Stimulated activated CD4-positive, alpha-beta T cell treated with anti-CD3 and anti-CD28 coated beads, Interleukin-1b, Interleukin-23, amount 100 ng/mL, for 1 hour (primary cell): ENCODE measurements at places on chromosomes 12 and 14.
A peak's percentile ranks its signal among the peaks of the same experiment; 100 is the strongest.

GRCh38 chr12:107545737-107546353, 139.8 kb upstream of the PWP1 start:
- no peak for DNase-seq

GRCh38 chr12:126570566-126570965, 1505.3 kb downstream of the AACS start:
- DNase-seq = no peak

DNA sequence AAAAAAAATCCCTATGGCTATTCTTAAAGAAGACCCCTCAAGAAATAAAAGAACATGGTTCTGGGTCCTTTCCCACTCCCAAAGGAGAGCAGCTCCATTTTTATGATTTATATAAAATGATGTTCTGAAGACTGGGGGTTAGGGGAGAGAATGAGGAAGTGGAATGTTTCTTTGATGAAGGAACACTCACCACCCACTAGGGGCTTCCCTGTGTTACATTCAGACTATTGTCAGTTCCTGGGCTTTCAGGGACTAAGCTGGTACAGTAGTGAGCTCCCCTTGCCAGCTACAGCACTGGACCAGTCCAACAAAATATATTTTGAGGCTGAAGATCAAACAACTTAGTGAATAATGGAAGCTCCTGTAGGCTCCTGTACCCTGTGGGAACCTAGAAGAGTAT, 98.9 kb downstream of the HMGA2 start:
- no peak for DNase-seq

- DNase-seq = no peak
Measured at GRCh38 chr14:34334329-34334728, 127.7 kb downstream of the SPTSSA start.

- no peak for DNase-seq
Measured at GRCh38 chr14:33589334-33589733, 361.5 kb downstream of the EGLN3 start.

- DNase-seq = no peak
Measured at GRCh38 chr12:68425998-68426397, 93.8 kb upstream of the MDM1 start.

DNA sequence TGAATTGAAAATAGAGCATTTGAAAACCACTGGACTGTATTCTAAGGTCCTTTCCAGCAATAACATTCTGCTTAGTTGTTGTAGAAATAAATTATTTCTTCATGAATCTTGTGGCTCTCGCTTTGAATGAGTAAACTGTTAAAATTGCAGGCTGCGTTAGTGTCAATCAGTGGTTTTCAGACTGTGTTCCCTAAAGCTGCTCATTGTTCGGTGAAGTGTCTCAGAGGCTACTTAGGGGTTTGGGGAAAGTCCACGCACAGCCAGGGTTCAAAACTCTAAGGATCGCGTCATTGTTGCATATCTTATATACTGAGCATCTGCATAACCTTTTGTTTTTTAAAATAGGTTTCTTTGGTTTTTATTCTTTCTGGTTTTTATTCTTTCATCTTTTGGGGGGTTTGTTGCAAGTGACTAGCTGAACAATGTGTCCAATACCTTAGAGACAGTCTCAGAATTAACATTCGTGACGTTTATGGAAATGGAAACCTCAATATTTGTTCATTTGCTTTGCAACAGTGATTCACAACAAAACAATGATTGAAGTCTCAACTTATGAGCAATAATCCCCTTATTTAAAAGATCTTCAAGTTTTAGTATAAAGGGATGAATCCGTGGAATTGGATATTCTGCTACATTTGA, 108.1 kb downstream of the TTLL5 start:
- no peak for DNase-seq

- no peak for DNase-seq
Measured at GRCh38 chr14:68937471-68938270, 41.4 kb downstream of the ACTN1 start.

GRCh38 chr14:63663428-63664341, 22.0 kb upstream of the WDR89 start:
- DNase-seq = no peak

GRCh38 chr14:67705211-67705610, 3.5 kb downstream of the RDH12 start:
- no peak for DNase-seq

GRCh38 chr14:64218344-64219240, 75.6 kb downstream of the ESR2 start:
- no peak for DNase-seq

GRCh38 chr12:116876151-116876869, 4.9 kb downstream of the HRK start:
- no peak for DNase-seq

GRCh38 chr14:65239143-65239937, 137.0 kb upstream of the MAX start:
- no peak for DNase-seq

DNA sequence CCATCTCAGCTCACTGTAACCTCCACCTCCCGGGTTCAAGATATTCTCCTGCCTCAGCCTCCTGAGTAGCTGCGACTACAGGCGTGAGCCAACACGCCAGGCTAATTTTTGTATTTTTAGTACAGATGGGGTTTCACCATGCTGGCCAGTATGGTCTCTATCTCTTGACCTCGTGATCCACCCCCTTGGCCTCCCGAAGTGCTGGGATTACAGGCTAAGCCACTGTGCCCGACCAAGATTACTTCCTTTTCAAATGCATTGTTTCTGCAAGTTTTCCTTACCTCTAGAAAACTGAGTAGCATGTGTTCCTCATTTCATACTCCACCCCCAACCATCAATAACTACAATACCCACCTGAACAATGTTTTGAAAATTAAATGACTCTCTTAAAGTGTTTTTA, 13.1 kb downstream of the ARF6 start:
- no peak for DNase-seq

DNA sequence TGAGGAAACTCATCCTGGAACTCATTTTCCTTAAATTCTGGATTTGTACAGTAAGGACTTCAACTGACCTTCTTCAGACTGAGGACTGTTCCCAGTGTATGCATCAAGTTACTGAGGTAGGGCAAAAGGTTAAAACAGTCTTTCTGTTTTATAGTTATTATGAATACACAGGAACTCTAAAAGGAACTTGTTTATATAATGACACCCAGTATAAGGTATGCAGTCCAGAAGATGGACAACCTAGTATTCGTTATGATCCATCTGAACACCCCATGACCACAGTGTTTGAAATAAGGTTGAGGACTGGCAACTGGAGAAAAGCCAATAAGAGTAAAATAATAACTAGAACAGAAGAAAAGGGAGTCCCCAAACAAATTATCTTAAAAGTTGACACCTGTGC, 779.9 kb upstream of the TMEM132C start:
- no peak for DNase-seq

GRCh38 chr12:132219323-132219722, 75.1 kb downstream of the NOC4L start:
- DNase-seq = no peak

DNA sequence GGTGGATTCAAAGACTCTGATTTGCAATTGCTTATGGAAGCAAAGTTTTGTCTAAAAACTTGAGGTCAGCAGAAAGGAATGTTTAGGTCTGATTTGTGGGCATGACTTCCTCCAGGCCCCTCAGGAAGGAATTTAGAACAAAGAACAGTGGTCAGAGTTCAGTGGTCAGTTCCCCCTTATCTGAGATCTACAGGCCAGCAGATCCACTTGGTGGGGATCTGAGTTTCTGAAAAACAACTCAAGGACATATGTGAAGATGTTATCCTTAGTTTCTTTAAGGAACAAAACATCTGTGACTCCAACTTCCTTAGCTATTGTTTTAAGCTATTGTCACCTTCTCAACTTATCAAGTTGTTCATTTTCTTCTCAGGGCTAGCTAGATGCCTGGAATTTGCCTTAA, 28.0 kb upstream of the NAA30 start:
- DNase-seq = no peak

- no peak for DNase-seq
Measured at GRCh38 chr12:18853570-18854366, 115.8 kb downstream of the CAPZA3 start.

DNA sequence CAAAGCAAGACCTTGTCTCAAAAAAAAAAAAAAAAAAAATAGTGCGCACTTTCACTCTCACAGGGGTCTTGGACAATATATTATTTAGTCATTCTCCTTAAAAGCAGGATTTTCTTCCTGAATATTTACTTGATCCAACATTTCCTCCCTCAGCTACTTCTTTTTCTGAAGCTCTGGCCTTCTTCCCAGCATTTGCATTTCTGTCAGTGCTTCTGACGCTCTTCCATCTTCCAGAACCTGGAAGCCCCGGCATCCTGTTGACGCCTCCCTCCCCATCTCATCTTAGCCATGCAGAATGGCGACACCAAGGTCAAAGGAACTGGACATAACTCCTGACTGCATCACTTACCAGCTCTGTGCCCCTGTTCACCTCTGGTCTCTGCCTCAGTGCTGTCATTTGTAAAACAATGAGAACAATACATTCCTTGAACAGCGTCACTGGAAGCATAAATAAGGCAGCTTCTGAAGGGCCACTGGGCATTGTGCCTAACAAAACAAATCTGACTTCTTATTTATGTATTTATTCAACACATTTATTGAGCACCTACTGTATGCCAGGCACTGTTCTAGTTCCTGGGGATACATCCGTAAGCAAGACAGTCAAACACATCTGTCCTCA, 90.9 kb upstream of the MDM1 start:
- no peak for DNase-seq

- DNase-seq = no peak
Measured at GRCh38 chr12:53128780-53129569, 25.7 kb downstream of the SOAT2 start.

DNA sequence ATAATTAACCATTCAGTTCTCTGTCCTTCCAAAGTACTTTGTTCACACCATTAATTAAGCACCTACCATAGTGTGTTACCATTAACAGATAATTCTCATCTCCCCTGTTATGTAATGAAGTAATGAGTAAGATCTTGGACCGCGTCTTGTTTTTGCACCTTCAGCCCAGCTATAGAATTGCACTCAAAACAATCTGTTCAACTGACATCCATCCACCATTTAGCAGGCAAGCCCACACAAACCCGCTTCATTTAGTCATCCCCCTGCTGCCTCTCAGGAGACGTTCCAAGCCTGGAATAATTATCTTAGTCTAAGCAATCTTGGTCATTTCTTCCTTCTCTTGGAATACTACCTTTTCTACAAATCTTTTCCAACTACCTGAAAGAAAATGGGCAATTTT, 74.4 kb downstream of the DUSP16 start:
- DNase-seq = no peak

- DNase-seq = peak; percentile 43
Measured at GRCh38 chr12:13165617-13166041, 30.9 kb upstream of the EMP1 start.

DNA sequence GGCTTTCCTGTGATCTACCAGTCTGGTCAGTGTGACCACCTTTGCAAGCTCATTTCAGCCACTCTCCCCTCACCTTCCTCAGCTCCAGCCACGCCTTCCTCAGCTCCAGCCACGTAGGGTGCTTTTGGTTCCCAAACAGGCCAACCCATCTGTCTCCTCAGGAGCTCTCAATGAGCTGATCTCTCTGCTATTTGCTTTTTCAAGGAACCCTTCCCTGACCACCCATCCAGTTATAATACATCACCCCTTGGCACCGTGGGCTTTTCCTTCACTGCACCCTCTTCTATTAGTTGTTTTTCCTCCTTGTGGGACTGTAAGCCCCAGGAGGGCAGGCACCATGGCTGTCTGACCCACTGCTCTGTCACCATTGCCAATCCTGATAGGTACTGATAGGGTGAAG, 2.3 kb upstream of the PRKCH start:
- no peak for DNase-seq

GRCh38 chr12:100346660-100347059, 10.2 kb upstream of the SLC17A8 start:
- DNase-seq = no peak

- DNase-seq = no peak
Measured at GRCh38 chr12:96258104-96258961, 64.2 kb downstream of the ELK3 start.

GRCh38 chr12:14396071-14396470, 30.6 kb downstream of the ATF7IP start:
- no peak for DNase-seq

DNA sequence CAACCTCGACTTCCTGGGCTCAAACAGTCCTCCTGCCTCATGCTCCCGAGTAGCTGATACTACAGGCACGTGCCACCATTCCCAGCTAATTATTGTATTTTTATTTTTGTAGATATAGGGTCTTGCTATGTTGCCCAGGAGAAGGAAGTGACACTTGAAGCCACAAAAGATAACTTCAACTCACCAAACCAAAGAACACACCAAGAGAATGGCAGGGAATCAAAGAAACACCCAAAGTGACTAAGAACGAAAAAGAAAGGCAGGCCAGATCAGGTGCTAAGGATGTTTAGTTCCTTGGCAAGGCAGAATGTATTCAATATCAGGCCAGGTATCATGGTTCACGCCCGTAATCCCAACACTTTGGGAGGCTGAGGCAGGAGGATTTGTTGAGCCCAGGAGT, 10.1 kb upstream of the TPCN1 start:
- no peak for DNase-seq

- no peak for DNase-seq
Measured at GRCh38 chr12:129604506-129604905, 299.3 kb downstream of the TMEM132D start.

DNA sequence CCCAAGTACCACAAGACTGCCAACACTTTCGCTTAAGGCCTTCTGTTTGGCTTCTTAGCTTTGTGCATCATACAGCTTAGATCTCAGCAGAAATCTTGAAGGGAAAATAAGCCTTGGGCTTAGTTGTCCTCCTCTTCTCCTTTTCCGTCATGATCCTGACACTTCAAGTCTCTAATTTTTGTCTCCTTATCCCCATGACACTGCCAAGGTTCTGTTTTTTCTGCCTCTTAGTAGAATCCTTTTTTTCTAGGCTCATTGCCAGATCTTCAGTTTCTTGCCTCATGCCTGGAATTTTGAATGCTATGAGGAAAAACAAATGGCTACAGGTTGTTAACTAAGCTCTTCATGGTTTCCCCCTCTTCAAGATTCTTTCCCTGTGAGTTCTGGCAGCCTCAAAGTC, 450.4 kb downstream of the LRFN5 start:
- no peak for DNase-seq

- no peak for DNase-seq
Measured at GRCh38 chr14:76133103-76133502, 18.6 kb upstream of the GPATCH2L start.

- no peak for DNase-seq
Measured at GRCh38 chr12:102052192-102053061, 9.4 kb downstream of the WASHC3 start.

- no peak for DNase-seq
Measured at GRCh38 chr12:116534311-116535121, 24.7 kb upstream of the MAP1LC3B2 start.

DNA sequence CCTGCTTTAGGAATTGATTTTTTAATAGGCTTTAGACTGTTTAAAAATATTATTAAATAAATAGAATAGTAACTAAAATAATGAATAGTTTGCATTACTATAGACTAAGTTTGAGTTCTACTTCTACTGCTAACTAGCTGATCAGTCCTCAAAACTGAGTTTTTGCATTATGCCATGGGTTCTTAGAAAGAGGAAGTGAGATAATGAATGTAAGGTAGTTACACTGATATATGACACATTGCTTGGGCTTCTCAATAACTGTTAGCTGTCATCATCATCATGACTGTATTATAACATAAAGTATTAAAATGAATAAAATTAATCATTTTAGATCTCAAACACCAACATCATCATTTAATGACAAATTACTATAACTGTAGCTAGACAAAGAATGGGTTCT, 949.7 kb downstream of the TRHDE start:
- DNase-seq = no peak
